T-cell (primary cell): ENCODE measurements at places on chromosomes 7 and 10.

DNA sequence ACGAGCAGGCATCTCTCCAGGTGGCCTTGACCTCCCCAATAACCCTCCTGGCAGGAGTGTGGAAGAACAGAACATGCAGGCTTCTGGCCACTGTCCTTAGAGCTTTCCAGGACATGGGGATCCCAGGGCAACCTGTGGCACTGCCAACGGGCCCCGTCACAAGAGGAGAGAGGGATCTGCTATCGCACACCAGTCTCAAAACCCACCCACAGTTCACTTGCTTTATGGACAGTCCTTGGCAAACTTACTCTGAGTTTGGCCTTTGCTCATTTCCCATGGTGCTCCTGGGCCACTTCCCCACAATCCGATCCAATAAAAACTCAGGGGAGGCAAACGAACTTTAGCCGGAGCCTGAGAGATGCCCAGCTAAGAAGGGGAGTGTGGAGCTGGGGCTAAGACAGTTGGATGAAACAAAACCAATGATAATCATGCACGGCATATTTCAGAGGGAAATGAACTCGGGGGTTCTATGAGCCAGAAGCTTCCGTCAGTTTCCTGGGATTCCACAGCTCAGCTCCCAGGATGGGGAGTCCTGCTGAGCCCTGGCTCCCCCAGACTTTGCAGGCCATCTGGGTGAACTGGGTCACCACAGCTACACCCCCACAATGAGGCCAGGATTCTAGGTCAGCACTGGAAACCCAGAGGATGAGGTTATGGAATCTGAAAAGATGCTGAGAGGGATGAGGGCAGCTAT is 158.4 kb downstream of the NEURL1 start:
- DNase-seq, result no peak

DNA sequence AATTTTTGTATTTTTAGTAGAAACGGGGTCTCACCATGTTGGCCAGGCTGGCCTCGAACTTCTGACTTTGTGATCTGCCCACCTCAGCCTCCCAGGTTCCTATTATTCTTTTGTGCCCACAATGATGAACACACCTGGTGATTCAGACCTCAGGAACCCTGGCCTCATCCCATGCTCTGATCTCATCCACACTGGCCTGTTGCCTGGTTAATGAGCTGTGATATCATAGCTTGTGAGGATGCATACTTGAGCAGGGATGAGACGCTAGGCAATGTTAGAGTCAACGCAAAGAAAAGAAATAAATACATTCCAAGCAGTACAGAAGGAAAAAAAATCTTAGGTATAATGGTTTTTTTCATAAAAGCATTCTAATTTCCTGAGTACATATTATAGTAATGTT is 82.4 kb upstream of the RNF32 start:
- DNase-seq, result no peak

DNA sequence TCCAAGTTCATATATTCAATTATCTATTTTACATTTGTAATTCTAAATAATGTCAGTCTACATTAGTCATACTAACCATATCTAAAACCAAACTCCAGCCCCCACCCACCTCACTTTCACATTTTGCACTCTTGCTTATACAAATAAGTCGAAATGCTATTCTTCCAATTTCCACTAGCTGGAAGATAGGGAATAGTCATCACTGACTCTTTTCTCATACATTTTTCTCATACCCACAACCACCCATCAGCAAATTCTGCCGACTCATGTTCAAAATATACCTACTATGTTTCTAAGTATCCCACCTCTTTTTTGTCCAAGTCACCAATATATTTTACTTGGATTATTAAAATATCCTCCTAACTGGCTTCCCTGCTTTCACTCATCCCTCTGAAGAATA is 93.2 kb upstream of the DGKB start:
- DNase-seq, result no peak

DNA sequence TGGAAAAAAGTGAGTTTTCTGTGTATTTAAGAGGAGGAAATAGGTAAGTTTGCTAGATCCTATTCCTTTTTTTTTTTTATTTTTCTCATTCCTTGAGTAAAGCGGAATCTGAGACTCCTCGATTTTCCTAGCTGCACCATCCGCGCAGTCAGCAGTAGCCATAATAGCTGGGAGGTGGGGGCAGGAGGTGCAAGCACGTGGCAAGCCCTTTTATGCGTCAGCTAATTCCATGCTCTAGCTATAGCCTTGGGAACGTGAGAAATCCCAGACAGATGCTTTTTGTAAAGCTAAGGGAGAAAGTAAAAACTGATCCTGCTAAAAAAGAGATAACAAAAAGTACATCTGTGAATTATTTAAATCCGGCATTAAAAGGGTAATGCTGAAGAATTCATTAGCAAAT is 33.2 kb upstream of the TPK1 start:
- DNase-seq, result no peak

DNA sequence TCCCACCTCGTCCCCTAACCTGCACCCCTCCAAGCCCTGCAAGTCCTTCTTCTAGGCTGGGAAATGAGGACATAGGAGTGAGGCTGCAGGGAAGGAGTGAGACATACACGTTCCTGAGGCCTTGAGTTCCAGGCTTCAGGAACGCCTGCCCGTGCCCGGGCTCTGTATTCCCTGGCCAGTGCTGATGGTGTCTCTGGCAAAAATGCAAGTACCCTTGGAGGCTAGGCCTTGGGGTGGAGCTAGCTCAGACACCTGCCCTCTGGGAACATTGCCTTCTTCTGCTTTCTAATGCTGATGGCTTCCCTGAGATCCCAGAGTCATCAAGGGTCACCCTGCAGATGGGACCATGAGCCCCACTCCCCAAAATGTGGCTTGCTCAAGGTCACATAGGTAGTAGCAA is 76.0 kb downstream of the GRK5 start:
- DNase-seq, result no peak
